ENCODE measurements at places on chromosomes 6 and 20.

DNA sequence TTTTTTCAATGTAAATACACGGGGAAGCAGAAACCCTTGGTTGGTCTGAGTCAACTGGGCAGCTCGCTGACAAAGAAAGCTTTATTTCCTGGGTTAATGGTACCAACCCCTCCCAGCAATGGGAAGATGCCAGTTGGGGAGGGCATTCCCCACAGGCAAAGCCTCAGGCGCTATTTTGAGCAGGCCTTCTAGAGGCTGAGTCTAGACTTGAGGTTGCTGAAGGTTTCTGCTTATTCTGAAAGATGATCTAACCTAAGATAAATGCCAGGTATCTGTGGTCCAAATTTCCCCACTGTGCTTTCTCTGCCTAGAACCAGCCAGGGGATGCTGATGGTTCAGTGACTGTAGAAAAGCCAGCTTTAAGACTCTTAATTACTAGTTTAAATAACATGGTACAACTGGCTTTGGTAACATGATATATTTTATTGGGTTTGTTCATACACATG lies 172.5 kb upstream of the JARID2 start:
- no peak for DNase-seq

DNA sequence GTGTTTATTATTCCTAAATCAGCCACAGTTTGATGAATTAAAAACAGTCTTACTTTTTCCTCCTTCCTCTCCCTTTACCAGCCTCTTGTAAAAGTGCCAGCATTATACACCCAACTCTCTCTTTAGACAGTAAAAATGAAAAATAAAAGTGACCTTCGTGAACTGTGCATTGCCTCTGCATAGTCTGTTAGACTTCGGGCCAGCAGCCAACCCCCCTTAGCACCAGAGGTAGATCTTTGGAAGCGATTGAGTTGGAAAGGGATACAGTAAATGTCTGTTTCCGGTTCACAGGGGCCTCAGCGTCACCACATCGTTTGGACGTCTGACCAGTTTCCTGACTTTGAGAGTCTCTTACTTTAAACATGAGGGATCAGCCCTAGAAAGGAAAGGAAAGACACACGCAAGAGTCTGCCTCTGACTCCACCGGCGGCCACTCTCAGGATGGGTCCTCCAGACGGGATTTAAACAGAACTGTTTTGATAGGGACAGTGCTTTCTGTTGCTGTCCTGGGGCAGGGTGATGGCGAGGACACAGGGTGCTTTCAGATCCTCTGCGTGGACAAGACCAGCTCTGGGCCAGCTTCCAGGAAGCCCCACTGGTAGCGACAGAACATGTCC lies 206.6 kb upstream of the PREP start:
- no peak for DNase-seq

DNA sequence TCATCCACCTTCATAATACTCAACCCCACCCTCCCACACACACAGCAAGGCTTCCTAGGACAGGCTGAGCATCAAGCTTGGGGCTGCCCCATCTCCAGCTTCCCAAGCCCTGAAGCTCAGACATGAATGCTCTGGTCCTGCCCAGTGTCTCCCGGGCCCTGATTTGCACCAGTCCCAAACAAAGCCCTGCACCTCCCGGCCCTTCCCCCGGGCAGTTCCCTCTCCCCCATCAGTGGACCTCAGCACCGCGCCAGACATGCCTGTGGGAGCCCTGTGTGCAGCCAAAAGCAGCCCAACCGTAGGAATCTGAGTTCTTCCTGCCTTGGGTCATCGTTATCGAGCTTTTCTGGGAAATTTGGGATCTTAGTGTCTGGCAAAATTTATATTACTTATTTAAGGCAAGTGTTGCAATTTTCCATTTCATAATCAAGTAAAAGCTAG lies 63.5 kb downstream of the THBS2 start:
- no peak for DNase-seq

- DNase-seq = no peak
Observed at GRCh38 chr6:70175770-70176169, 127.1 kb downstream of the COL9A1 start.

- DNase-seq = no peak
Observed at GRCh38 chr20:58711266-58712051, 18.9 kb downstream of the NPEPL1 start.

DNA sequence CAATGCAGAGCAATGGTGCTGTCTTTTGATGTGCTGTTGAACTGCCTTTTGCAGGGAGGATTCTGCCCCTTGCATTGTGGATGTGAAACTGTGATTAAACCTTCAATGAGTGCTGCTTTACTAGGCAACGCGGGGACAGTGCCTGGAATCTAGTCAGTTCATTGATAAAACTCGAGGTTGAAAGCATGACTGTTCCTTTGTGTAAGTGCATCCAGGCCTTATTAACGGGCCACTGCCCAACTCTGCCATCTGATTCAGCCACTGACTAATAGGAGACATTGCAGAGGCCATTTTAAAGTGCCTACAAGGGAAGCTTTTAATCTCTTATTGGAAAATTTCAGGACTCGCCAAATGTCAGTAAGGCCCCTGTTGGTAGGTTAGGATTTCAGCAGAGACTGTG lies 49.3 kb downstream of the SLC35F1 start:
- no peak for DNase-seq

DNA sequence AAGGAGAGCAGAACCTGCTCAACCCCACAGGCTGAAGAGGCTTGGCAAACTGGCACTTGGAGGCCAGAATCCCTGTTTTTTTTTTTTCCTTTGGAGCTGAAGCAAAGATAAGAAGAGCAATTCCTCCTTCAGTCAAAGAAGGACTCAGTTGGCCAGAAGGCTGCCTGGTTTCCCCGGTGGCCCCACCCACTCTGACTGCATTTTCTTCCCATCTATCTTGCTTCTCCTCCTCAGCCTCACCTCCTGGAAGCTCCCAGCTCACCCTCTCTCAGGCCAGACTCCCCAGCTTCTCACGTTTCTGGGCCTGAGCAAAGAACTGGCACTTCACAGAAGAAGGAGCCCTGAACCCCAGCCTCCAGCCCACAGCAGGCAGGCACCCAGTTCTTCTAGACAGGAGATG lies 2.4 kb downstream of the LRFN2 start:
- no peak for DNase-seq

GRCh38 chr6:107533415-107534059 lies 43.6 kb downstream of the SOBP start:
- DNase-seq = no peak

DNA sequence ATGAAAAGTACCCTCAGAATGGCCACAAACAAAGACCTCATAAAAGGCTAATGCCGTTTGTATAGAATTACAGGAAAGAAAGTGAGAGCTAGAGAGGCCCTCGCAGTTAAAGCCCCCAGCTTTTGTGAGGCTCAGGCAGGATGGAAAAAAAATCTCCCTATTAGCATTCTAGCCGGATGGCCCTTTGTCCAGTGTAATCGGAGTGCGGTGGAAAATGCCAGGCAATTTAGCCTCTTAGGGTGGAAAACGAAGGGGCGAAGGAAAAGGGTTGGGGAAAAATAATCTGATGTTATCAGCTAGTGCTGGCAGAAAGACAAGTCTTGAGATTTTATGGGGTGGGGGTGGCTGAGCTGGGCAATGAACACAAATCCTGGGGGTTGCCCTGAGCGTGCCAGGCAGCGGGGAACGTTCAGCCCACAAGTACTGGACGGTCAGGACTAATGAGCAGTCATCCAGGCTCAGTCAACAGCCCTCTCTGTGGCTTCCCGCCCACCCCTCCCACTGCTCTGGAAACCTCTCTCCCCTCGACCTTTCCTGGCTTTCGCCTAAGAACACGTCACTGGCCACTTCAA lies 92.4 kb downstream of the PSMG4 start:
- DNase-seq = no peak

GRCh38 chr6:75755704-75756103 lies 6.7 kb downstream of the MYO6 start:
- no peak for DNase-seq

- DNase-seq = no peak
Observed at GRCh38 chr6:90216072-90216977, 80.3 kb downstream of the BACH2 start.

- DNase-seq = peak; percentile 36
Observed at GRCh38 chr6:15036690-15037245, 209.1 kb upstream of the JARID2 start.

GRCh38 chr20:41309817-41310216 lies 7.7 kb downstream of the ZHX3 start:
- DNase-seq = no peak

- DNase-seq = no peak
Observed at GRCh38 chr20:23249541-23249940, 101.0 kb upstream of the NXT1 start.

GRCh38 chr20:37915800-37916570 lies 13.1 kb downstream of the VSTM2L start:
- no peak for DNase-seq

DNA sequence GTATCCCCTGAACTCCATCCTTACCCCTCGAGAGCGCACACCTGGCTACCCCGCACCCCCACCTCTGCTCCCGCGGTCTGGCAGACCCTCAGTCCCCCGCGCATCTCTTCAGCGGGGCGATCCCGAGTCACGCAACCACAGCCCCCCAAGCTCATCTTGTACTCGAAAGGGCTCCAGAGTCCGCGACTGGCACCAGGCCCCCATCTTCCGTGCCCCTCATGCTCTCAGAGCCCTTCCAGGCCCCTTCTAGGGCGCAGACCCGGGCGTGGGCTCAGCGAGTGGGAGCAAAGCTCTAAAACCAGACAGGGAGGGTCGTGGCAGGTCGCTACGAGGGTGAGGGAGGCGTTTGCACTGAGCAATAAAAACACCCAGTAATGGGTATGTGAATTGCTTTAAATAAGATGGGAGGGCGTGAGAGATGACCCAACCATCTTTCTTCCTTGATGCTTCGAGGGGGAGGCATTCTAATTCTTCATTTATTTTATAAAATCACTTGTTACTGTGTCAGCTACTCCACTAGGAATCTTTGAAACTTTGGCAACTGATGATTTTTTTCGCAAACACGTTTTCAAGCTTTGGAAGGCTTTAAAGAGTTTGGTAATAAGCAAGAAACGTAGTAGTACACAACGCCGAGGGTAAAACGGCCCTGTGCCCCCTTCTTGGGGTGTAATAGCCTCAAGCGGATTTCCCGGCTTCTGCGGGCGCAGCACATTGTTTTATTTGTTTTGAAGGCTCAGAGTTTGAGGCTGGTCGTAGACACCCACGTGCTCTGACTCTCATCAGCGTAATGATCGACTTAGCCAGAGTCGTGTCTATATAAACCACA lies 42.6 kb upstream of the SUPT3H start:
- no peak for DNase-seq

- no peak for DNase-seq
Observed at GRCh38 chr6:136685540-136686108, 106.7 kb downstream of the MAP3K5 start.

DNA sequence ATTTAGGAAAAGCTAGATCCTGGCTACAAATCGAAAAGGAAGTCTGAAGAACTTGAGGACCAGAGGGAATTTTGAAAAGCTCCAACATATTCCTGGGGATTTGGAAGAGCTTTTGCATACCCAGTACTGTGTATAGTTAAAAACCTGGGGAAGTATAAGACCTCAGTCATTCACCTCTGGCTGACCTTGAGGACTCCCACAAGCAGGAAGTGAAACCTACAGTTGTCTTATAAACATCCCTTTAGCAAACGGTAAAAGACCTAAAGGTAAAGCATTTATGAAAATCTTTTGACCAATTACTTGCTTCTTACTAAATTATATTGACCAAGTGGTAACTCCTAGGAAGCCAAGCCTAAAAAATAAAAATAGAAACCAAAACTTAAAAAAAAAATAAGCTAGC lies 175.0 kb downstream of the HAO1 start:
- DNase-seq = no peak

DNA sequence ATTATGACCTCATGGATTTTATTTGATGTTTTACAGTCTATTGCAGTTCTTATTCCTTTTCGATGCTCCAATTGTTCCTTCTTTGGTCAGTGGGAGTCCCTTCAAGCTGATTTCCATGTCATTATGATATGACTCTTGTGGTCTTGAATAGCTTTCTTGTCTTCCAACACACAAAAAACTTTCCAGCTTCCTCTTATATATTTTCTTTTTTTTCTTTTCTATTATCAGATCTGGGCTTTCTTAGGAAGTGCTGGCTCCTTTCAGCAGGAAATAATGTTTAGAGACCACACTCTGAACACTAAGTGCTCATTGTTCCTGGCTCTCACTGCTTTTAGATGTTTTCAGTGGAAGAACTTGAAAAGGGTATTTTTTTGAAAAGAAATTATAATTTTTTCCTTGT lies 3.1 kb upstream of the SLC17A1 start:
- DNase-seq = no peak

DNA sequence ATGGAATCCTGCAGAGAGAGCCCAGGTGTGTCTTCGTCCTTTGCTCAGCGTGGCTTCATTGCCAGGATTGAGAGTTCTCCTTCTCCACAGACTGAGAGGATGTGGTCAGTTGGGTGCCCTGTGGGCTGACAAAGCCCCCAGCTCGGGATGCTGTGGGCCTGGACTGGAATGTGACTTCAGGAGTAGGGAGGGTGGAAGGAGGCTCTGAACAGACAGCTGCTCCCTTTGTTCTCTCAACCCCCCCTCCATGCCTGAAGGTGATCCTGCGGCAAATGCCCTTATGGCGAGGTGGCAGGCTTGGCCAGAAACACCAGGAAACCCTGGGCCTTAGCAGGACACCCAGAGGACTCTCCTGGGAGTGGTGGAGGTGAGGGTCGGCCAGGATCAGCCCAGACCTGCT lies 1.8 kb upstream of the CST5 start:
- no peak for DNase-seq

DNA sequence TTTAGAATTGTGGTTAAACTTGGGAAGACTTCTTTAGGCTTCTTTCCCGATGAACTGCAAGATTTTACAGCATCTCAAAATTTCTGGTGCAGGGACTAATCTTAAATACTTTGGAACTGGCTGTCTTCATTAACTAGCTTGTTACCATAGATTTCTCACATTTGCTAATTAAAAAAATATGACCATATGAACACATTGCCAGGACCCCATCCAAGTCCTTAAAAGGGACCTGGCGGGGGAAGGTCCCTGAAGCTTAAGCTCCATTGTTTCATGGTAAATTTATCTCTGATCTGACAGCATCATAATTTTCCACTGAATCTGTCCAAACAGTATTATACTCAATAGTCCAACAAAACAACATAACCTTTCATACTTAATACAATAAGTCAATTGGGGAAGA lies 517.8 kb upstream of the FLRT3 start:
- DNase-seq = no peak

All from NCI-H345 (cell line).